ENCODE measurements at places on chromosomes 2 and 18.

DNA sequence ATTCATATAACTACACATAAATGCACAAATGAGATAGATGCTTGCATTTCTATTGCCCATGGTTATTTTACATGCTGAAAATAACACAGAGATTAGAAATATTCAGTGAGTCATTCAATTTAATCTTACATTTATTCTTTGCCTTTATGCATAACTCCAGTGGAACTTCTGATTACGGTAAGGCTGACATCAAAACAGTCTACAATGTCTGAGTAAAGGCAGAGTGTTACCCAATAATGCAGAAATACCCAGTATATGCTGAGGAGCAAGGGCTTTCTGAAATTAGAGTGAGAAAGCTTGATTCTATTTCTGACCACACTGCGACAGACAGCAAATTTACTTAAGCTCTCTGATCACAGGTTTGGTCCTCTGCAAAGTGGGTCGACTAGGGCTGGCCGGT is 9.2 kb downstream of the NMI start:
- DNase-seq, result no peak

DNA sequence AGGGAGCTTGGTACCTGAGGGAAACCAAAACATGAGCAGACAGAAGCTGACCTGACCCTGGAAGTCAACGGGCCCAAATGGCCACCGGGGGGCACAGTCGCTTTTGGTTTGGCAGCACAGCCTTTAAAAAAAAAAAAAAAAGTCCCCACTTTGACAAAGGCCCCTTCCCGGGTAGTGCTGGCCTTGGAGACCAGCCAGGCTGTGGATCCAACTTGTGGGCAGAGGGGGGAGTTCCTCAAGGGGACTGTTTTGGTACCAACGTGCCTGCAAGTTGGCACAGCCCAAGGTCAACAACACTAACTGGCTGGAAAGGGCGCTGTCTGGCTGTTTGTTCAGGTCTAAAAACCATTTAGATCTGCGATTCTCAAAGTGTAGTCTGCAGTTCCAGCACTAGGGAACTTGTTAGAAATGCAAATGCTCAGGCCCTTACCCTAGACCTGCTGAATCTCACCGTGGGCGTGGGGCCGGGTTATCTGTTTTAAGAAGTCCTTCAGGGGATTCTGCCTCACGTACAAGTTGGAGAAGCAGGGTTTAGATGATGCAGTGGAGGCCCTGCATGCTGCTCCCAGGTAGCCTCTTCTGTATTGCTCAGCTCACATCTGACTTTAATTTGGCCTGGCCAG is 83.0 kb downstream of the LPIN1 start:
- DNase-seq, result peak; percentile 46

- DNase-seq, result no peak
These were observed 12.5 kb upstream of the TNFAIP6 start for GRCh38 chr2:151344906-151345305.

DNA sequence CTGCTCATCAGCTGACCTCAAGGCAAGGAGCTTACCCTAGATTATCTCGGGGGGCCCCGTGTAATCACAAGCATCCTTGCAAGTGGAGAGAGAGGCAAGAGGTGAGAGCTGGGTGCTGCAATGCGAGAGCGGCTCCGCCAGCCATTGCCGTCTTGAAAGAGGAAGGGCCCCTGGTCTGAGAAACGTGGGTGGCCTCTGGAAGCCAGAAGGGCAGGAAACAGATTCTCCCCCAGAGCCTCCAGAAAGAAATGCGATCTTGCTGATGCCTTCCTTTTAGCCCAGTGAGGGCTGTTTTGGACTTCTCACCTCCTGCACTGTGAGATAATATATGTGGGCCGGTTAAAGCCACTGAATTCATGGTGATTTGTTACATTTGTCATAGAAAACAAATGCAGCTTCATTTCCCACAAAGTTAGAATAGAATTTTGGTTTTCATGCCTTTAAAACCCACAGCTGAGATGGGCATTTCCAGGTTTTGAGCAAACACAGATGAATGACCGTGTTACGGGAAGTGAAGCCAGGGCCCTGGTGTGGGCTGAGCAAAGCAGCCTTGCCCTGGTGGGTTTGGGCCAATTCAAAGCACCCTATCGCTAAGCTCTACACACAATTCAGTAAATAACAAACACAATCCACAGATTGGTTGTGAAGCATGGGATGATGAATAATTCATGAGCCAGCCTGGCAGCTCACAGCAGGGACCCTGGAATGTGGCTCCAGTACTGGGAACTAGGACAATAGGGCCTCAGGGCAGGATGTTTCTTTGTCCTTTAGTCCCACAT is 319.9 kb upstream of the HS6ST1 start:
- DNase-seq, result peak; percentile 48

GRCh38 chr2:23323917-23324680 is 60.9 kb upstream of the KLHL29 start:
- no peak for DNase-seq

GRCh38 chr2:171404261-171404660 is 29.5 kb downstream of the METTL8 start:
- no peak for DNase-seq

DNA sequence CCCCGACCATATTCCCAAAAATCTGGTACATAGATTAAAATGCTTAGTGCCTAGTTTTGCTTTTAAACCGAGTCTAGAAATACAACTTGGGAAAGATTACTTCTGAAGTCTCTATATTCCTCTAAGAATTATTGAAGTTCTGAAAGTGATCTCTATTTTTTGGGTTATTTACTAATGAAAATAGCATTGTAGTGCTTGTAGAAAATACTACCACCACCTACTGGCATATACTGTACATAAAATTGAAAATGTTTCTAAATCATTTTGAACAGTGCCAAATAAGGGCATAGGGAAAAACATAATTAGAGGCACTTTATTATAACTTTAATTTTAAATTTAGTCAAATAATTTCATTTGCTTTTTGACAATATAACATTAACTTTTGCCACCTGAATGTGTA is 1399.6 kb upstream of the ZEB2 start:
- no peak for DNase-seq

DNA sequence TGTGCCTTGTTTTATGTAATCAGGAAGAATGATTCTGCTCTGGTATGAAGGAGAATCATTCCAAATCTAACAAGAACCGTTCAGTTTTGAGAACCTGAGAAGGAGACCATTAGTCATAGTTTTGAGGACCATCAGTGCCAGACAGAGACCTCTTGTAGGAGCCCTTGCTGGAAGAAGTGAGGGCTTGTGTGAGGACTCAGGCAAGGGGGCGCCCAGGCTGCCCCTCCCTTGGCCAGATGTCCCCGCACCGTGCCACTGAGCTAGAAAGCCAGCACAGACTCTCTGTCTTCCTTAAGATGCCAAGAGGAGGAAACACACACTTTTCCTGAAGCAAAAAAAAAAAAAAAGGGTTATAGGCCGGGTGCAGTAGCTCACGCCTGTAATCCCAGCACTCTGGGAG is 55.7 kb upstream of the SLC39A10 start:
- DNase-seq, result no peak

DNA sequence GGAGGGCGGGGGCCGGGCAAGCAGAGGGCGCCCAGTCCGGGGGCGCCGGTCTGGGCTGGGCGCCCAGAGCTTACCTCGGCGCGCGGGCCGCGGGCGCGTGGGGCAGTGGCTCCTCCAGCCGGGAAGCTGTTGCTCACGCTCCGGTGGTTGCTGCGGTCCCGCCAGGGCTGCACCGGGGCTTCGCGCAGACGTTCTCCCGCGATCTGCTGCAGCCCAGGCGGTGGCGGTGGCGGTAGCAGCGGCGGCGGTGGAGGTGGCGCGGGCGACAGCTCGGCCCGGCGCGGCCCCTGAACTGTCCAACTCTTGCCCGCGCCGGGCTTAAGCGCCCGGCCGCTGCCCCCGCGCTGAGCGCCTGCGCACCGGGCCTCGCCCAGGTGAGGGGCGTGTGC is 391 bp downstream of the ZNF385B start:
- DNase-seq, result no peak

GRCh38 chr2:137983581-137983980 is 19.3 kb downstream of the HNMT start:
- DNase-seq, result no peak

DNA sequence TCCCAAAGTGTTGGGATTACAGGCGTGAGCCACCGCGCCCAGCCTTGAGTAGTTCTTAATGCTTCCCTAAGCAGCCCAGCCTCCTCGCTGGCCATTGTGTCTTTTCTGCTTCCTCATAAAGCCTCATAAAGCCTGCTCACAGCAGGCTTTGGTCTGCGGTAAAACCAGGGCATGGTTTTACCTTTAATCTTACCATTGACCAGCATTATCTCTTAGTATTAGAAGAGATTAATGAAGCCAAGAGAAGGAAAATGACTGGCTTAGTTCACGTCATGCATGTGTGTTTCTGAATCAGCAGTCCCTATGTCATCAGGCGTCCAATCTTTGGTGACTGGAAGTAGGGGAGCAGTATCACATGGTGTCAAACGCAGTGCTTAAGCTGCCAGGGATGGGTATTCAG is 14.9 kb upstream of the CDCA7 start:
- no peak for DNase-seq

DNA sequence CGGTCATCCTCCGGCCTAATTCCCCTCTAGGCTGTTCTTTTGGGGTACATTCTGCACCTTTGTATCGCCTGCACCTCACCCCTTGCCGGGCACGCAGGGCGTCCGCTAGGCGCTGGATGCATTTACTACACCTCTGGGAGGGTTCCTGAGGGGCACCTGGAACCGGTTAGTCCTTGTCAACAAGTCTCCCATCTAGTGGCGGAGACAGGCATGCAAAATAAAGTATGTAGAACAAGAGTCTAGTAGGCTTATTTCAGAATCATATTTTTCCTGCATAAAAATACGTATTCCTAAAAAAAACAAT is 705 bp upstream of the TEX261 start:
- DNase-seq, result no peak

- DNase-seq, result no peak
These were observed 107.9 kb upstream of the IL1R2 start for GRCh38 chr2:101883860-101884259.

DNA sequence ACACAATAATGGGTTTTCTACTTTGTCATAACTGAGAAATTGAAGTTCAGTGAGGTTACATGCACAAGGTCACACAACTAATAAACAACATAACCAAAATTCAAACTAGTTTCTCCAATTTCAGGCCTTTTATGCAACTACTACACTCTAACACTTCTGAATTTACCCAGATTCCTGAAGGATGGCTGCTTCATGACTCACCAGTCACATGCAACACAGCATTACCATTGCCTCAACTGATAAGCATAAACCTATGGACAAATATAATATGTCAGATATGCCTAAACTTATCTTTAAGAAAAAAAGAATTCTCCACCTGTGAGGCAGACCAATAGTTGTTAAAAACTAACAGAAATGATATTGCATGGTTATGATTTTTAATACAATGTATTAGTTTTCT is 586.5 kb upstream of the SLC8A1 start:
- no peak for DNase-seq

- peak; percentile 21 for DNase-seq
These were observed 558 bp downstream of the TTC39C start for GRCh38 chr18:24014986-24015638.

- DNase-seq, result no peak
These were observed 1954.1 kb upstream of the CELF4 start for GRCh38 chr18:39519741-39520140.

GRCh38 chr2:86072271-86072858 is 33.3 kb downstream of the POLR1A start:
- peak; percentile 45 for DNase-seq

DNA sequence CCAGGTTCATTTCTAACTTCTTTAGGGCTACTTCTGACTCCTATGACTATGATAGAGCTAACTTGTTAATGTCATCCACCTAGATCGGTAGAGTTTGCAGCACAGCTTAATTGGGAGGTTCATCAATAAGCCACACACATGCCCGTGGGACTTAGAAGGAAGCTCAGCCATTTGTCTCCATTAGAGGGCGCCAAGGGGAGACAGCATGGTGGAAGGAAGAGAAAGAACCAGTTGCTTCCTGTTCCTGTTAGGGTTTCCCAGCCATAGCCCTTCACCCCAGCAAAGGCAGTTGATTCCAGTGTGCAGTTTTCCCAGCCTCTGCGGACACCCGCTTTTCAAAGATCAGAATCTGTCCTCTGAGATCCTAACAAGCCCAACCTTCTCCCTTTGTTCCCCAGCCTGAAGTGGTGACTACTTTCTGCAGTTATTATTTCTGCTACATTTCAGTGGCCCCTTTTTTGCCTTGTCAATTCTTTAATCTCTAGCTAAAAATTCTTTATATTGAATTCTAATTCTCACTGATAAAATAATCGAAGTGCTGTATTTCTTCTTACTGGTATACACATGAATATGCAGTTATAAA is 30.3 kb downstream of the MAIP1 start:
- DNase-seq, result peak; percentile 1

DNA sequence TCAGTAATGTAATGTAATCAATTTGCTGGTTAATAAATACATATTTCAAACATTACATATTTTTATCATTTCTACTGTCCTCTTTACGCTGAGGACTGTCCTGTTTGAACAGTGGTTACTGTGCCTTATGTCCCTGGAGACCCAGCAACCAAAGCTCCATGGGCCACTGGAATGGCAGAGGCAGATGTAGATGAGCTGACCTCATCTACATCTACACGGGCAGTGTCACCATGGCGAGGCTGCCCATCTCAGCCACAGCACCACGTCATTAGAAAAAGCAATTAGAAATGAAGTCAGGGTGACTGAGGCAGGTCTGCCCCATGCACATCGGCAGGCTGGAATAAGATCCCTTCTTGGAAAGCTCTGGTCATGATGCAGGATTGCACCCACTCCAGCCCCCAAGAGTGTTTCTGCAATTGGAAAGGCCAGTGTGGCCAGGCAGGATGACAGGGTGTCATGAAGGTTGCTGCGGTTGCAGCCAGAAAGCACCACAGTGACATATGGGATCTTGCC is 237.5 kb downstream of the NDUFA10 start:
- no peak for DNase-seq

- no peak for DNase-seq
These were observed 184.0 kb downstream of the RIT2 start for GRCh38 chr18:42931491-42931890.

- no peak for DNase-seq
These were observed 40.1 kb upstream of the PTH2R start for GRCh38 chr2:208366215-208367127.

- no peak for DNase-seq
These were observed 583 bp upstream of the CD226 start for GRCh38 chr18:69948256-69948655.

DNA sequence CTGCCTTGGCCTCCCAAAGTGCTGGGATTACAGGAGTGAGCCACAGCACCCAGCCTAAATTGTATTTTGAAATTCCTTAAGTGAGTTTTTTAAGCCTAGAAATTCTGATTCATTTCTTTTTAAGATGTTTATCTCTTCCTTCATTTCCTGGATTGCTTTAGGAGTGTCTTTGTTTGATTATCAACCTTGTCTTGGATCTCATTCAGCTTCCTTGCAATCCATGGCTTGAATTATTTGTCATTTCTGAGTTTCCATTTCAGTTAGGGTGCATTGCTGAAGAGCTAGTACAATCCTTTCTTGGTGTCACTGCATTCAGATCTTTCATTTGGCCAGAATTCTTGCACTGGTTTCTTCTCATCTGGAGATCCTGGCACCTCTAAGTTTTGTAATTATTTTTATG is 606.4 kb upstream of the ZNF804A start:
- DNase-seq, result no peak

Data from hypothalamus (tissue), 51 donors.